ENCODE measurements at places on chromosomes 3 and 15. TPM values are rescaled to one million over a fixed set of nuclear protein-coding genes. Genes with fewer than 3 reads are reported as not detected.

PLIN1 gene
- total RNA-seq: 0.08 TPM

EHHADH gene
- total RNA-seq: 0.52 TPM

GOLGA6L4 gene
- total RNA-seq: 3.0 TPM

DISP2 gene
- total RNA-seq: 0.03 TPM

COPG1 gene
- total RNA-seq: 79.3 TPM

BSN gene
- total RNA-seq: 0.08 TPM

SLC22A13 gene
- total RNA-seq: 0.22 TPM

HESX1 gene
- 0.39 TPM for total RNA-seq

GOLGA8T gene
- not detected for total RNA-seq

TTC23 gene
- 0.19 TPM for total RNA-seq

CRYGS gene
- 2.3 TPM for total RNA-seq

CIB2 gene
- 1.7 TPM for total RNA-seq

SPESP1 gene
- total RNA-seq: not detected

All from CD4-positive, alpha-beta T cell (primary cell).